ENCODE measurements at places on chromosomes 3 and 15. TPM values are rescaled to one million over a fixed set of nuclear protein-coding genes. Genes with fewer than 3 reads are reported as not detected.

DNA sequence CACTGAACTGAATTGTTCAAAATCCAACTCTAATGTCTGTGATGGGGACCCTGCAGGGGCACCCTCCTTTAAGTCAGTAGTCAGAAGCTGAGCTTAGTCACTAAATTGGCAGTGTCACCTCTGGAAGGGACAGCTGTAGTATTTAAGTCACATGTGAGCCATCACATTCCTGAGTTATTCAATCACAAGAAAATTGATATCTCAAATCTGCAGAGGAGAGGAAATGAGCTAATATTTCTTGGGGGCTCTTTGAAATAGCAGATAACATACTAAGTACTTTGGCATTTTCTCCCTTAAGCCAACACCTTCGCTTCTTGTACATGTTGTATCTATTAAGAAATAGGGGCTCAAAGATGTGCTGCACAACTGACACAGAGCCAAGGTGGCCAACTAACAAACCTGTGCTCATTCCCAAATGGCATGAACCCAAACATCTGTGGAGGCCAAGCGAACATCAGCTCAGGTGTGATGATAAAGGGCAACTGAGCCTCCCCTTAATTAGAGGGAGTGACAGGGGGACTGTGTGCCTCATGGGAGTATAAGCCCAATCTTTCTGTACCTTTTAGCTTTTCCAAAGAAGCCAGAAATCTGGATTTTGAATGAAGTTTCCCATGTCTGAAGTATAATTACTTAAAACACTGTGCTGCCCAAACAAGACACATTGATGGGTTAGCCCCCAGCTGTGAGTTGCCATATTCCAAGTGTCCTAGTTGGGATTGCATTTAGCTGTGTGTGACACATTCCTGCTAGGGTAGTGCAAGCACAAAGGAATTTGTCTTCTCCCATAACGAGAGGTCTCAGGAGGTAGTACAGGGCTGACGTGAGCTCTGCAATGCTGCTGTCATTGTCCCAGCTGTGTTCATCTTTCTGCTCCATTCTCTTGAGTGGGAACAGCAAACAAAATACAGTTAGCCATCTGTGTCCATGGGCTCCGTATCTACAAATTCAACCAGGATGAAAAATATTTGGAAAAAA is 63.3 kb downstream of the ABHD5 start:
- H3K36me3 ChIP-seq = no peaks in the 10 kb centered on the region
- DNase-seq = no peak
- H3K27me3 ChIP-seq = no peaks in the 10 kb centered on the region

- DNase-seq = peak; percentile 16
- H3K27ac ChIP-seq = no peak overlapping the region
- H3K4me1 ChIP-seq = no peaks in the 10 kb centered on the region
- H3K4me3 ChIP-seq = no peak overlapping the region
- no peaks in the 10 kb centered on the region for H3K27me3 ChIP-seq
- no peaks in the 10 kb centered on the region for H3K36me3 ChIP-seq
Measured at GRCh38 chr3:23685541-23686258, 120.1 kb upstream of the UBE2E1 start.

- H3K36me3 ChIP-seq = no peaks in the 10 kb centered on the region
- peaks cover 6% of the 10 kb centered on the region for H3K27me3 ChIP-seq
- H3K4me1 ChIP-seq = no peaks in the 10 kb centered on the region
- no peak overlapping the region for H3K4me3 ChIP-seq
- no peak for DNase-seq
Measured at GRCh38 chr3:110687138-110687537, 384.5 kb upstream of the NECTIN3 start.

- no peak overlapping the region for H3K27ac ChIP-seq
- H3K36me3 ChIP-seq = no peaks in the 10 kb centered on the region
- H3K4me1 ChIP-seq = no peaks in the 10 kb centered on the region
- no peaks in the 10 kb centered on the region for H3K27me3 ChIP-seq
- no peak for DNase-seq
- H3K4me3 ChIP-seq = no peak overlapping the region
Measured at GRCh38 chr15:82870727-82871320, 61.4 kb downstream of the WHAMM start.

- H3K36me3 ChIP-seq = no peaks in the 10 kb centered on the region
- no peak overlapping the region for H3K27ac ChIP-seq
- DNase-seq = no peak
- no peak overlapping the region for H3K4me3 ChIP-seq
Measured at GRCh38 chr3:60399861-60400845, 851.1 kb downstream of the FHIT start.

- no peak overlapping the region for H3K4me3 ChIP-seq
- H3K36me3 ChIP-seq = peaks cover 15% of the 10 kb centered on the region
- H3K4me1 ChIP-seq = peaks cover 65% of the 10 kb centered on the region
- no peak for DNase-seq
- H3K27me3 ChIP-seq = peaks cover 5% of the 10 kb centered on the region
- no peak overlapping the region for H3K27ac ChIP-seq
Measured at GRCh38 chr3:172585954-172586353, 62.7 kb upstream of the TNFSF10 start.

DNA sequence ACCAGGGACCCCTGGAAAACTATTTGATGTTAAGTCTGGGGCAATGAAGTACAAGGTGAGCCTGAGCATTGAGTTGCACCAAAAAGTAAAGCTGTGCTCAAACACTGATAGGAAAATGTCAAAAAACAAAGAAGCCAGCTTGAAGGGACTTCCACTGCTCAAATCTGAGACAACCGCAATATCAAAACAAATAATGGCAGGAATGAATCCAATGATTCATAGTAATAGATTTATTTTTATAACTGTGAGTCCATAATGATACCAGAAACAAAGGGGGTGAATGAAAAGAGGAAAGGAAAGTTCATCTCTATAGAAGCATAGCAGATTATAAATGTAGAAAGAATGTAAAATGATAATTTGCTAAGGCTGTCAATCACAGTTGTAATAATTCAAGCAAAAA is 237.3 kb upstream of the ZBTB20 start:
- H3K27me3 ChIP-seq = no peaks in the 10 kb centered on the region
- no peaks in the 10 kb centered on the region for H3K4me1 ChIP-seq
- DNase-seq = no peak

DNA sequence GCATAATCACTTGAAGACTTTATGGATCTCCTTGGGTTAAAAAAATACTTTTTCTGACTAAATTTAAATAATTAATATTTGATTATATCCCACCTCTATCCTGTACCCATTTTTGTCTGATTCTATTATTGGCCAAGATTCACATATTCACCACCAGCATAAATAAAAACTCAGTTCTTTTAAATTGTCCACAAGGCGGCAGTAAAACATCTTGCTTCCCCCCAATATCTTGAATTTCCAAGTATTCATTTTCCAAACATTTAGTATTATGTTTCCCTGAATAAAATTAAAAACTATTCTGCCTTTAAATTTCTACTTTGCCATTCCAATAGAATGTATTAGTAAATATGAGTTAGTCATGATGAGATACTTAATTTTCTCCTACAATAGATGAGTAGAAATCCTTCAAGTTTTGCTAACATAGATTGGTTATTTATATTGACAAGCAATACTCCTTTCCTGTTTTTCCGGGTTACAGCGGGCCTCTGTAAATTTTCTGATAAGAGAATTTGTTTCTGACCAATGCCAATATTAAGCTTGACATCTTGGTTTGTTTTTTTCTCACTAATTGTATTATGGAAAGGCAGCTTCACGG is 218.7 kb upstream of the MDFIC2 start:
- H3K27me3 ChIP-seq = peaks cover 3% of the 10 kb centered on the region
- no peak for DNase-seq
- H3K4me3 ChIP-seq = no peak overlapping the region

DNA sequence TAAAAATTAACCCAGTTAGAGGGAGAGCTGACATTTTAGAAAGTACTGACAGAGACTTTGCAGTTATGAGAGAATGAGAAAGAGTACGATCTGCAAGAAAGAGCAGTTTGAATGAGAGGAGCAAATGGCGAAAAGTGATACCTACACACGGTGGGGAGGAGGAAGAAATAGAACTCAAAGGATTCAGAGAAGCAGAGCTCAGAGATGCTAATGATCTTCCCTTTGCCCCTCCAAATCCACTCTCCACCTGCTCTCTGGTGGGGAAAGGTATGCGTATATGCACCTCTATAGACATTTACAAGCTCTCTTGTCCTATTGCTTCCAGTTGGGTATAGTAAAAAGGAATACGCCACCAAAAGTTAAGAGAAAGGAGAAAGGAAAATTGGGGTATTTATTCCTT is 123.3 kb upstream of the TTC14 start:
- peaks cover 2% of the 10 kb centered on the region for H3K27me3 ChIP-seq
- no peaks in the 10 kb centered on the region for H3K4me1 ChIP-seq
- H3K27ac ChIP-seq = no peak overlapping the region
- no peak for DNase-seq
- no peak overlapping the region for H3K4me3 ChIP-seq

DNA sequence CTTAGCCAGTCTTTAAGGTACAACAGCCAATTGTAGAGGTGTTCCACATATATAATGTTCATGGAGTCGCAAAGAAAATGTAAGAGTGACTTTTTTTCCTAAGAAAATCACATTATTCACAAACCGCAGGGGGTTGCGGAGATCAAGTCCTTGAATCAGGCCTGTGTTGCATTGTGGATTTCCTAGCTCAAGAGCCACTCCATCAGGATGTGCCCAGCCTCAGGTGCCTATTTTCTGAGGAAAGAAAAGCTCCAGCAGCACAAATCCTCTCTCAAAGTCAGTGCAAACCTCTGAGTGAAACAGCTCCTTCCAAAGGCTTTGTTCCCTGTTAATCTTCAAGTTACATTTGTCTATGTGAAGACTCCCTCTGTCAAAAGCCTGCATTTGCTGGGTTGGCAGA is 349.4 kb downstream of the CLSTN2 start:
- DNase-seq = no peak
- H3K36me3 ChIP-seq = no peaks in the 10 kb centered on the region
- H3K27ac ChIP-seq = no peak overlapping the region

GRCh38 chr3:99407257-99407656 is 231.1 kb upstream of the COL8A1 start:
- no peaks in the 10 kb centered on the region for H3K4me1 ChIP-seq
- H3K27ac ChIP-seq = no peak overlapping the region
- DNase-seq = no peak

DNA sequence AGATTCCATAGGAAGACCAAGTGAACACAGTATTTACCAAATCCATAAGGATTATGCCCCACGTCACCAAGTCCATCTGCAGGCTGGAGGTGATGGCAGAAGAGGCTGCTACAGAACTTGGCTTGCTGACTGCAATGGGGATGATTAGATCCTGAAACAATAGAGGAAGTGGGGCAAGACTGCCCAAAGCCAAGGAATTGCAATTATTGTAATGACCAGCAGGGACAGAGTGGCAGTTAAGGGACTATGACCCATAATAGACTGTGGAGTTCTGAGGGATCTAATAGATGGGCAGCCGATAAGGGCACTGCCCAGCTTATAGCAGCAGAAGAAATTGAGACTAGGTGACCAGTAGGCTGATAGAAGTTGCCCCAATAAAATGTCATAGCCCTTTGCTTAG is 108.4 kb downstream of the MINAR1 start:
- H3K27ac ChIP-seq = no peak overlapping the region
- no peak overlapping the region for H3K4me3 ChIP-seq

DNA sequence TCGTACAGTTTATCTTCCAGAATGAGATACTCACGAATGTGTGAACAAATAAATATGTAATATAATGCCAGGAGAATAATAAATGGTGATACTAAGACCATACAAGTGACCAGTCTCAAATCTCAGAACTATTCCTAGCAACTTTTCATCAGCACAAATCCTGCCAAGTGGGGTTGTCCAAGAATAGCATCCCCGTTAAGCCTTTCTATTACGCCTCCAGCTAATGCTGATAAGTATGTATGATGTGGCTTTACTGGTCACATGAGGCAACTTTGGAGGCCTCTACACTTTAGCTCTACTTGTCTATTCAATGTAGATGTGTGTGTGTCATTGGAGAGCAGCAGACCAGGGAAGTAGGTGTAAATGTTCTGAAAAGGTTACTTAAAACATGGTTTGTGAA is 129.5 kb downstream of the KCNMB2 start:
- H3K4me1 ChIP-seq = peaks cover 3% of the 10 kb centered on the region
- H3K27me3 ChIP-seq = no peaks in the 10 kb centered on the region
- no peaks in the 10 kb centered on the region for H3K36me3 ChIP-seq
- H3K4me3 ChIP-seq = no peak overlapping the region

GRCh38 chr3:15044326-15044725 is 20.8 kb downstream of the MRPS25 start:
- H3K36me3 ChIP-seq = peaks cover 59% of the 10 kb centered on the region
- peak overlapping the region; percentile 55 for H3K27ac ChIP-seq
- no peak for DNase-seq
- H3K4me1 ChIP-seq = peaks cover 19% of the 10 kb centered on the region
- no peaks in the 10 kb centered on the region for H3K27me3 ChIP-seq

DNA sequence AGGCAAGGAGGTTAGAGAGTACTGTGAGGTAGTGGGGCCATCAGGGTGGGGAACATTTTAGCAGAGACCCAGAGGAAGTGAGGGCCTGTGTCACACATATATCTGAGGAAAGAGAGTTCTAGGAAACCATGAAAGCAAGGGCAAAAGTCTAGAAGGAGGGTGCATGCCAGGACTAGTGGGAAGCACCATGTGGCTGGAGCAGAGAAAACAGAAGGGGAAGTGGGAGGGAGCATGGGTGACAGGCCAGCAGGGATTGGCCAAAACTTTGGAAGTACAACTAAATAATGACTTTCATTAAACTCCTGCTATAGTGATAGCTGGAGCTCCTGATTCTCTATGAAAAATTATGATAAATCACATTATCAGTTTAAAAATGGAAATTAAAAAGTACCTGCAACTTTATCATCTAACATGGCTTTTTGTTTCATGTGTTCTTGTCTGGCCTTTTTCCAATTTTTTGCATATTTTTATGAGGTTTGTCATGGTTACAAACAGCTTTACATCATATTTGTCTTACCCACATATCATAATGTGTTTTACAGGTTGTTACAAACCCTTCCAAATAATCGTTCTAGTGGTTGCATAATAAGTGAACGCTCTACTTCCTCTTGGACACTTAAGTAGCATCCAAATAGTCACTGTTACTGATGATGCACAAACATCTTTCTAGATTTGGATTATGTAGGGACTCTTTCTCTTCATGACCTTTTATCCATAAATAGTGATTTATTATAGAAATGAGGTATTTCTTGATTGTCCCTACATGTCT is 168.3 kb downstream of the NEK10 start:
- no peak for DNase-seq
- H3K4me1 ChIP-seq = no peaks in the 10 kb centered on the region
- H3K27ac ChIP-seq = no peak overlapping the region
- H3K27me3 ChIP-seq = peaks cover 3% of the 10 kb centered on the region
- H3K36me3 ChIP-seq = no peaks in the 10 kb centered on the region
- H3K4me3 ChIP-seq = no peak overlapping the region

- H3K4me3 ChIP-seq = no peak overlapping the region
- no peak for DNase-seq
- H3K27me3 ChIP-seq = peaks cover 9% of the 10 kb centered on the region
- no peaks in the 10 kb centered on the region for H3K4me1 ChIP-seq
- no peaks in the 10 kb centered on the region for H3K36me3 ChIP-seq
- H3K27ac ChIP-seq = no peak overlapping the region
Measured at GRCh38 chr3:97680696-97681095, 83.9 kb upstream of the ARL6 start.

- H3K4me1 ChIP-seq = peaks cover 48% of the 10 kb centered on the region
- H3K4me3 ChIP-seq = peak overlapping the region; percentile 29
- H3K36me3 ChIP-seq = peaks cover 4% of the 10 kb centered on the region
Measured at GRCh38 chr15:64837502-64837901, 4.2 kb upstream of the PLEKHO2 start.

Gene KY
- not detected for total RNA-seq

Gene DCLK3
- total RNA-seq = not detected

Gene C3orf22
- total RNA-seq = not detected

Gene COL6A6
- total RNA-seq = not detected

Gene CCR8
- 0.34 TPM for total RNA-seq

Gene LRRC31
- not detected for total RNA-seq

Gene CLRN1
- total RNA-seq = not detected

Gene MAGI1
- 0.51 TPM for total RNA-seq

Gene XIRP1
- total RNA-seq = 2.5 TPM

Gene GHSR
- total RNA-seq = not detected
